ELR (cell line): ENCODE measurements at places on chromosomes 16 and 17.
A peak's percentile ranks its signal among the peaks of the same experiment; 100 is the strongest.

DNA sequence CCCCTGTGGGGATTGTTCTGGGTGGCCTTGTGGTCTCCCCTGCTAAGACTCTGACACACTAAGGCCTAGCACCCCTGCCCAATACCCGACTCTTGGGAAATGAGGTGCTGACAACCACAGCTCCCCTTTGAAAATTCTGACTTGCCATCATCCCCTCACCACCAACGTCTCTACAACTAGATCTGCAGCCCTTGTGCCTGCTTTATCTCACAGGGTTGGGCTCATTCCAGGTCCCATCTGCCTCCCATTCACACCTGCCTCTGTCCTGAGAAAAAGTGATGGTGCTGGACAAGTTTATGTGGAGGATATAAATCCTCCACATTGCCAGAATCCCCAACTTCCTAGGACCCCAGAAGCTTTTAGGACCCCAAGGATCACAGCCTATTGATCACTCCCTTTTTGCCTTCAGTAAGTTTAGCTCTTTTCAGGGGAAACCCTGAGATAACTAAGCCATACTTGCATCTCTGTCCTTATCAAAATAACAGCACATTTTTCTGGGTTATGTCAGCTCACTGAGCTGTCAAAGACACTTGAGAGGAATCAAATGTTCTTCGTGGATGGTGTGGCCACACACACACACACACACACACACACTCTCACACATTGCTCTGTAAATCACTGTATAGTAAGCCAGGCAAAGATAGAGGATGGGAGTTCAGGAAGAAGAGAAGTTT, 136.8 kb upstream of the CES5A start:
- no peak for DNase-seq

GRCh38 chr17:50263331-50264262, 10.7 kb upstream of the TMEM92 start:
- DNase-seq: no peak

DNA sequence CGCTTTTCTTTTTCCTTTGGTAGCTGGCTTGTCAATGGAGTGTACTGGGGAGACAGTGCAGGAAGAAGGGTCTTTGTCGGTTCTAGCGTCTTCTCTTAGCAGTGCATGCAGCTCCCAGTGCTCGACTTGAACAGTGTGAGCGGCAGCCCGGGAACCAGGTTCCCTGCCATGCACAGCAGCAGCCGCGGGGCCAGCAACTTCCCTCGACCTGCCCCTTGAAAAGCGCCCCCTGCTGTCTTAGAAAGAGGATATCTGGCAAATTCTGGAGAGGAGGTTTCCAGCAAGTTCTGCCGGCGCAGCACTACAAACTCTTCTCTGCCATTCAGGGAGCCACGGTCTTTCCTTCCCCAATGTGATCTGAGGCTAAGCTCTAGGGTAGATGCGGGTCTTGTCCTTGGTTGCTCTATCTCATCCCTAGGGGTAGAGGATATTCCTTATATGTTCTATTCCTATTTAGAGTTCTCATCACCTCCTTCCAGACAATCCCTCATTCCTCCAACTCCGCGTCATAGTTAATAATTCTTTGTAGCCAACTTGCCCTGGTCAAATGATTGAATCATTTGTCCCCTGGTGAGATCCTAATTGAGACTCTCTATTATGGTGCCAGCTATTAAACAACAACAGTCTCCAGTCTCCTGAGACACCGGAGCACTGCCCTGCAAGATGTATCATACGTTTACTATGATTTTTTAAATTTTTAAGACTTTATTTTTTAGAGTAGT, 451.3 kb downstream of the PMP22 start:
- DNase-seq: no peak

DNA sequence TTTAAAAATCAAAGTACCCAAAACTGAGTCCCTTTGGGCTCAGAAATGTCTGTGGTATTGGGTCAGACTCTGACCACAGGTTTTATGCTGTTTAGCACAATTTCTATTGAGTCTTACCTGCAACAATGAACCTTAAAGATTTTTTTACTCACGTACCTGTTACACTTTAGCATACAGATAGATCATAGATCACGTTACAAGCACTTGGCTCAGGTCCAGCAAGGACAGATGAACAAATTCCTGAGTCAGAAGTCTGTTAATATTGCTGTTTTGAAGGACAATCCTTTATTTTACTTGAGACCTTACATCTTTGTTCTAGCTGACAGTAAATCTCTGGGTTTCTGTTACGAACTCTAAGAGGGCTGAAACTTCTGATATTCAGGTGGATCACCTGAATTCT, 12.8 kb downstream of the SLC7A6OS start:
- peak; percentile 34 for DNase-seq

- peak; percentile 98 for DNase-seq
These were observed at the start of gene CYB5D1 for GRCh38 chr17:7857713-7858521. TSS of gene CYB5D1 (plus strand) at chr17:7858003. CDS start at chr17:7858135, 132 bp downstream.

GRCh38 chr17:62866471-62866870, 58.4 kb upstream of the MARCHF10 start:
- DNase-seq: no peak

GRCh38 chr17:76345377-76345974, 8.2 kb downstream of the PRPSAP1 start:
- DNase-seq: no peak

GRCh38 chr16:11302977-11303376, 21.8 kb upstream of the PRM1 start:
- DNase-seq: no peak

GRCh38 chr17:29709866-29710519, 87.3 kb upstream of the CORO6 start:
- peak; percentile 33 for DNase-seq

DNA sequence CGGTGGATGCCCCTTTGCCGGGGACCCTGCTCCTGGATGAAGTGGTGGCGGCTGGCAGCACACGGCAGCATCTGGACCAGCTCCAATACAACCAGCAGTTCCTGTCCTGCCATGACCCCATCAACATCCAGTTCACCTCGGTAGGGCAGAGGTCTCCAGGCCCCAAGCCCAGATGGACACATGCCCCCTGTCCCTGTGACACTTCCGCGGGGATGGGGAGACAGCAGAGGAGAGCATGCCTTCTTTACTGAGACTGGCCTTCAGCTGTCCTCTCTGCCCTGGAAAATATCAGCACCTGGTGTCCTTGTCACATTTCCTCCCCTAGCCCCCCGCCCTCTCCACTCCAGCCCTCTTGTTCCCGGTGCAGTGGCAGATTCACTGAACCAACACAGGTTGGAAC, 6.2 kb downstream of the CHAD start:
- DNase-seq: no peak

DNA sequence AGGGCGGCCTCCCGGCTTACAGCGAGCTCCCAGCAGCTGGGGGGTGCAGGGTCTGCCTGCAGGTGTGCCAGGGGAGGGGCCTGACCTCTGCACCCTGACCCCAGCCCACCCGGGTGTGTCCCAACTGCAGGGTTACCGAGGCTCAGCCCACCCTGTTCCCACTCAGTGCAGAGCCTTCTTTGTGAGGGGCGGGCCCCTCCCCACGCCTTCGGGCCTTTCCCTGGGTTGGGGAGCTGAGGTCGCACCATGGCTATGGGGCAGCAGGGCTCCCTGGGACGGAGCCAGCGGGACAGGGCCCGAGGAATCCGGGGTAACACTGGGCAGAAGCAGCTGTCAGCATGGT, 17.1 kb downstream of the CACNA1H start:
- no peak for DNase-seq

GRCh38 chr16:76705892-76706291, 428.7 kb downstream of the CNTNAP4 start:
- no peak for DNase-seq

- DNase-seq: no peak
These were observed 3.0 kb downstream of the NACA2 start for GRCh38 chr17:61587807-61588660.

DNA sequence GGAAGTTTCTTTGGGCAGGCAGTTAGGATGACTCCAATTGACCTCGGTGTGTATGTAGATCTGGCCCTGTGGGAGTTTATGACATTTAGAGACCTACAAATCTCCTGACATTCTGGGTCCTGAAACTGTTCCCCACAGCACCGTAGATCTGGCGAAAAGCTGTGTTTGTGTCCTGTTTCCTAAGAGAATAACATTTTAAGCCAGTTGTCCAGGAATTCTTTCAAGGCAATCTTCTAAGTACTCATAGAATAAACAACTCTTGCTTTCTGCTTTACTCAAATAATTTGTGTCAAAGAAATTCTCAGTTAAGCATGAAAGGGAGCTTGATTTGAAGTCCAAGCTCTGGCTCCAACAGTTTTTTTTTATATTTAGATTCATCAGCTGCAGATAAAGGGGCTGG, 78.5 kb upstream of the ELAC2 start:
- no peak for DNase-seq

DNA sequence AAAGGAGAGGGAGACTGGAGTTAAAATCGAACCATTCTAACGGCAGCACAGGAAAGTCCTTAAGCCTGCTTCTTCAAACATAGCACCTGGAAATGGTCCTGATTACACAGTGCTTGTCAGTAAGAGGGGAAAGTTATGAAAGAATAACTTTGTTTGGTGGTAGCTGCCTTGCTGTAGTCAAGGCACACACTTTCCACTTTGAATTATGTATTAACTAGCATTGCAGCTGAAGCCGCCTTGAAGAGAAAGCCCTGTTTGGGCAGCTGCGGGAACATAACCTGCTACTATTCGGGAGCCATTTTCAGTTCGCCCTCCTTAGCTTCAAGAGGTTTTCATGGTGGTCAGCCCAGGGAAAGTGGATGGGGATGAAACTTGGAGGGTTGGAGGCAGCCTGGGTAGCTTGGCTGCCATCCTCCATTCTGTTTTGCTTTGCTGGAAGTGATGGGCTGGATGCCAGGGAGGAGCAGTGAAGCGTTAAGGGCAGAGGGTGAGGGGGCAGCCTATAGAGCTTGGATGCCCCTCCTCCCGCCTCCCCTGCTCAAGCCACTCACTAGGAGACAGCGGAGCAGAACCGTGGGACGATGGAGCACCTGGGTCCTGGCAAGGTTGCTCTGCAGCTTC, 5.3 kb upstream of the HAS3 start:
- no peak for DNase-seq

GRCh38 chr16:83898463-83899271, at the start of gene MLYCD:
TSS of gene MLYCD (plus strand) at chr16:83899115. CDS start at chr16:83899145, 30 bp downstream.
- DNase-seq: peak; percentile 80

DNA sequence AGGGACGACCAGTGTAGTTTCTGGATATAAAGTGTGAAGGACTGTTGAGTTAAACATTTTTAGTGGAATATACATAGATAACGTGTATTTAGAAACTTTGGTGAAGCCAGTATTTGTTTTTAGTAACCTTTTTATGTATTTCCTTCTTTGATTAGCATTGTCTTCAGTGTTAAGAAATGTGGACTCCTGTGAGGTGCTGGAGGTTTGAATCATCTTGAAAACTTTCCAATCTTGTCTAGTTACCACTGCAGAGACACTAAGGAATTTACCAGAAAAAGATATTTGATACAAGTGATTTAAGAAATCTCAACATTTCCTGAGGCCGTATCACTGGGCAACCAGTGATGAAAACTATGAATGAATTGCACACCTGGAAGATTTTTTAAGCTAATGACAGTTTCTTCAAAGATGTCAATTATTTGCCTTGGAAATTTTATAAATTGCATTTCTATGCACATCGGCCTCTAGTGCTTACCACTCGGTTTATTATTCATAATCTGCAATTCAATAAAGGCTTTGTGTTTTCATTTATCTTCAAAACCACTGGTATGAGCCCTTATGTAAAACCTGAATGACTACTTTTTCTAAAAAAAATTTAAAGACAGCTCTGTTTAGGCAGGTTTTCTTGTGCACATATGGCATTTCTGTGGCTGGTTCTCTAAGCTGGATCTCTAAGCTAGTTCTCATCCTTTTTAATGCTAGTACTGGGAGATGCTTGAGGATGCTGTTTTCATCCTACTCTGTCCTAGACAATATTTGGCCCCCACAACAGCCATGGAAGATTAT, 31.4 kb upstream of the ADCY7 start:
- peak; percentile 24 for DNase-seq
